ENCODE measurements at places on chromosomes 16 and 17.

GRCh38 chr17:75843577-75844529 lies at the start of gene UNC13D:
Gene UNC13D, minus strand, starts transcription at chr17:75844404. Its CDS starts 67 bp downstream, at chr17:75844337.
- DNase-seq = no peak

DNA sequence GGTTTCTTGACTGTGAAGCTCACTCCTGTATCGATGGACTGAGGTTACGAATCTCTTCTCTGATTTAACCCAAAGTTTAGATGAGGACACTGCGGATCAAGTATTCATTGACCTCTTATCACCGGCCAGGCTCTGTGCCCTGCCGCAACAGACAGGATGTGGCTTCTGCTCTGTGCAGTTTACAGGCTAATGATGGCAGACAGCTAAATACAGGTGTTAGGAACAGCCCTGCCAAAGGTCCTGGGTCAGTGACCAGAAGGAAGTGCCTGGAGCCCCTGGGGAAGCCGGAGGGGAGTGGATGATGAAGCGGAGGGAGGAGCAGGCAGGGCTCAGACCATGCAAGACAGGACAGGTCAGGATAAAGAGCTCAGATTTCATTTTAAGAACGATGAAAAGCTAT lies 44.4 kb downstream of the HAPSTR1 start:
- no peak for DNase-seq

GRCh38 chr17:42023524-42024349 lies 3.8 kb downstream of the NKIRAS2 start:
- no peak for DNase-seq

- DNase-seq = no peak
Measured at GRCh38 chr17:79939755-79940458, 95.8 kb downstream of the TBC1D16 start.

DNA sequence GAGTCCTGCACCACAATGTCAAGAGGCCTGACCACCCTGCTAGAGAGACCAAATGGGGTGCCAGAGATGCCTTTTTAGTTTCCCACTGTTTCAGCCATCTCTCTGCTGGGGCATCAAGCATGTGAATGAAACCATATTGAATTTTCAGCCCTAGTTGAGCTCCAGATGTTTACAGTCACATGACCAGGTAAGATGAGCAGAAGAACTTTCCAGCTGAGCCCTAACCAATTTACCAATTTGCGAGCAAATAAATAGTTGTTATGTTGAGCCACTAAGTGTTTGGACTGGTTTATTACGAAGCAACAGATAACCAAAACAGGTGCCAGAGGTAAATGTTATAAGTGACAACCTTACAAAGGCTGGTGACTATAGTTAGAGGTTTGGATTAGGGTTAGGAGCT lies 209.1 kb upstream of the CCL2 start:
- no peak for DNase-seq

GRCh38 chr17:62098623-62099231 lies 33.6 kb upstream of the MED13 start:
- DNase-seq = no peak
